ENCODE measurements at places on chromosomes 16 and 17. TPM values are rescaled to one million over a fixed set of nuclear protein-coding genes. Genes with fewer than 3 reads are reported as not detected.

The FLII gene
- 212 TPM for total RNA-seq

DNA sequence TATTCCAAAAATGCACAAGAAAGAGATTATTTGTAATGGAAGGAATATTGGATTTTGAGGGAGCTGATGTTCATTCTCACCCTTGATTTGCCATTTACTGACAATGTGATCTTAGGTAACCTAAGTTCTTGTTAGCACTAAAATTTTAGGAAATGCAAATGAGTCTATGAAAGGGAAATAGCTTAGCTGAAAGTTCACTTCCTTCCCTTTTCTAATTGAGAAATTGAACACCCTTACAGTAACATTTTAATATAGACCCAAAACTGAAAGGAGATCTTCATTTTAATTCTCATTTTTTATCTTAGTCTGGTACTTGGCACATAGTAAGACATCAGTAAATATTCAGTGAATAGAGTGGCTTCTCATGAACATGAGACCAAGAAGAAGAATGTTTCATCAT, 10.9 kb upstream of the WSB1 start:
- DNase-seq: no peak

DNA sequence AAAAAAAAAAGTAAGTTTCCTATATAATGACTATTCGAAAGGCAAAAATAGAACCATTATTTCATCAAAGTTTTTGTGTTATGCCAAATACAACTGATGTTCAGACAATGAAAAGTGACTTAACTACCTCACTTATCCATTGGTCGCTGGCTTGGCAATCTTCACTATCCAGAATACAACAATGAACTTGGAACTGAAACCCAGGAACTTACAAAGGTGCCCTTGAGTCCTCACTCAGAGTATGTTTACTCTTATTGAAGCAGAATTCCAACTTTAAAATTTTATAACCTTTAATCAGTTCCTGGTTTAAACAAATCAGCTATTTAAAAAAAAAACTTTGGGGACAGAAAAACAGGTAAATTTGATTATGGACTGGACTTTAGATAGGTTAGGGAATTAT, 34.1 kb downstream of the HELZ start:
- DNase-seq: no peak

DNA sequence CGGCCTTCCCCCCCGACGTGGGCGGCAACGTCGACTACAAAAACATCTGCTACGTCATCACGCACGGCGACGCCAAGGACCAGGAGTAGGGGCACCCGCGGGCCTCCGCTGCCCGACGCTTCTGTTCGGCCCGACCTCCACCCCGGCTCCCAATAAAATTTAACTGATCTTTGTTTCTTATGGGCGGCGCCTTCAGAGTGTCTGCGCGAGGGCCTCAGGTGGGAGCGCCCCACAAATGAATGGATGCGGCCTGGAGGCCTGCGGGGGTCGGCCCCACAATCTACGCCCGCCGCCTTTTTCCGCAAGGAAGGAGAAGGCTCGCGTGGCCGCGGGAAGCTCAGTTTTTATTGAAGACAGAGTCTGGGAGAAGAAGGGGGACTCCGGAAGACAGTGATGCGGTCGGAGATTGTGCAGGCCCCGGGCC, 3.2 kb downstream of the MYL11 start:
- no peak for DNase-seq

The DPEP1 gene
- total RNA-seq: not detected

The ODAD4 gene
- 1.9 TPM for total RNA-seq

- DNase-seq: no peak
Observed at GRCh38 chr16:57901480-57902069, 69.4 kb downstream of the CNGB1 start.

The RAB37 gene
- not detected for total RNA-seq

DNA sequence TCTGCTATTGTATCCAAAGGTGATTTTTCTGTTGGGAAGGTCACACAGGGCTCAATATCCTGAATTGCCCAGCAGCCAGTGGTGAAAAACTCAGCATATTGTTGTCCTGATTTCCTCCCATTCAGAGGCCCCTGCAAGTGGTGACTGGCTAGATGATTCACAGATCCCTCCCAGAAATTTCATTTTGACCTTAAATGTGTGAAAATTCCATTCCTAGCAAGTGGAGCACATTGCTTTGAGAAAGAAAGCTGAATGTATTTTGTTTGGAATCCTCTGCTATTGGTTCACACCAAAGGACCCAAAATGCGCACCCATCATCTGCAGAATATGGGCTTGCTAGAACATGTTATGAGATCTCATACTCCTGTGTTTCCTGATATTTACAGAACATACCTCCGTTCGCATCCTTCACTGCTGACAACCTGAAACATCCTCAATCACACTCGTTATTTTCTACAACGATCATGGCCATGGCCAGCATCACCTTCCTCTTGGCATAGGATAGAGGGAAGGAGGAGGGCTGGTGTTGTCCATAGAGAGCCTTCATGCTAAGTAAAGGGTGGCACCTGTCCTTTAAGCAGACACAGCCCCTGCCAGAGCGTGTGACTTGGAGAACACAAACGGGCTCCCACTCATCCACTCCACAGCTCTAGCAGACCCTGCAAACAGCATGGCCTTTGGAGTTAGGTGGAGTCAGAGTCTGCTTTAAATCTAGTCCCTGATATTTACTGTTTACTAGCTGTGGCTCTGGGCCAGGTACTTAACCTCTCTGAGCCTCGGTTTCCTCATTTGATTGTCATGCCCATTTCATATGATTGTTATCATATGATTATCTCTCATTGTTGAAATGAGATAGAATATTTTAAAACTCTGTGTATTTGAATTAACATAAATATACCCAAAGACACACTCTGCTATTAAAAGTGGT, 30.4 kb upstream of the NFAT5 start:
- DNase-seq: no peak
